ELF-1 (cell line): ENCODE measurements at places on chromosomes 6 and 20.

DNA sequence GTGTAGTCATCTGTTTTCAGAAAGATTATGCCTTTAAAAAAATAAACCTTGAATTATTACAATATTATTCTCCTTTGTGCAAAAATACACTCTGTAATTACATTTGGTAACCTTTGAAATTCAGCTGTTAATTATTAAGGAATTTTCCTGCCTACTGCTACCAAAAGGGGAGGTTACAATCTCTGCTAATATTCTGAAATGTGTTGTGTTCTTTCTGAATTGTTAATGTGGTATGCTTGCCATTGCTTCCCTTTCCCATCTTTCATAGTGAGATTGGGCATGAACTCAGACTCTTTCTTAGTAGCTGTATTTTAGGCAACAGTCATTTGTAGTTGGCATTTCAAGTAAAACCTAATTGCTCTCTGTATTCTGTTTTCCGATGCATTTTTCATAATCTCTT, 73.0 kb downstream of the PHF3 start:
- no peak for DNase-seq

GRCh38 chr6:84743616-84744015, 20.8 kb downstream of the TBX18 start:
- DNase-seq: no peak

DNA sequence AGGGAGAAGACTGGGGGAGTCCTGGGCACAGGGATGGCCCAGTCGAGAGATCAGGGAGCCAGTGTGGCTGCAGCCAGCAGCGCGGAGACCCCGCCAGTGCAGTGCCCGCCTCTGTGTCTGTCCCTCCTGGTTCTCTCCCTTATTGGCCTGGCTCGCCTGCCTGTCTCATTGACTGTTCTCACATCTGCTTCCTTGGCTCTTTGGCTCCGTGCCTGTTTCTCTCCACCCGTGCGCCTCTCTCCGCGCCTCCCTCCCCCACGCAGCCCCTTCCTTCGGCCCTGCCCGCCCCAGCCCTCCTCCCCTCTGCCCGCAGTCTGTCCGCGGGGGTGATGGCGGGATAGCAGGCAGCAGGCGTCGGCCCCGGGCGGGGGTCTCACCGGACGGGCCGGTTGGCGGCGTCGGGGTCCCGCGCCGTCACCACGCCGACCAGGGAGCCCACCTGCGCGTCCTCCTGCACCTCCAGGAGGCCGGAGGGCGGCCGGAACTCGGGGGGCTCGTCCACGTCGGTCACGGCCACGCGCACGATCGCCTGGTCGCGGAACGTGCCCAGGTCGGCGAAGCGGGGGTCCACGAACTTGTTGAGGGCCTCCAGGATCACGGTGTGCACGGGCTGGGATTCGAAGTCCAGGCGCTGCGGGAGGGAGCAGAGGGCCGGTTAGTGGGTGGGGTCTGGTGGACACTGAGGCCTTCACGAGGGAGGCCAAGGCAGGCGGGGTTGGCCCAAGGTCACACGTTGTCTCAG, 92.0 kb downstream of the CD40 start:
- no peak for DNase-seq

DNA sequence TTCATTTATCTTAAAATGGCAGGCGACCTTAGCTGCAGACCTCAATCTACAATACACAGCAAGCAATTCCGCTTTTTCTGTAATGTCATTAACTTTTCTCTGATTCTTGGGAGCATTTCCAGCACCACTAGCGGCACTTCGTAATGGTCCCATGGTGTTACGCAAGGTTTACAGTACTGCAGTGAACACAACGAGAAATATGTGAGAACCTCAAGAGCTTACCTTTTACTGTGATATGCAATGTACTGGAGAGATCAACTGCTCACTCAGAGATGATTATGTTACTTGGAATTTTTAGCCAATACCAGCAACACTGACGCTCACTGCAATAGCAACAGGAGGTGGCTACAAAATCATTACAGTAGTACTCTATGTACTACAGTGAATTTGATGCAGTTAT, 2.8 kb upstream of the CEP43 start:
- DNase-seq: no peak

DNA sequence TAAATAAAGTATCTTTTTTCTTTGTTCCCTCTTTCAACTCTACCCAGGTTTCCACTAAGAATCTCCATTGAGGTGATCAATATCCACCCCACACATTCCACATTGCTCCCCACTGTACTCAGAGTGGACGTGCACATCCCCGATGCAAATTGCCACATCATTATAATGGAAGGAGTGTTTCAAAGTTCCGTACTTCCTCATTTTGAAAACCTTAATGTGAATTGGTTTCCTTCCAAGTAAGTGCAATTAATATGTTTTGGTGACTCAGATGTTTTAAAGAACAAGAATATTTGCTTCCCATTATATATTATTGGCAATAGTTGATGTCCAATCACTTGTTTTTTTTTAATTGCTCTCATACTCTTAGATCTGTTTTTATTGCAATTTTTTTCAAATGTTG, 463.6 kb downstream of the HACE1 start:
- no peak for DNase-seq

- DNase-seq: no peak
Measured at GRCh38 chr6:49087369-49087768, 375.7 kb downstream of the MMUT start.

DNA sequence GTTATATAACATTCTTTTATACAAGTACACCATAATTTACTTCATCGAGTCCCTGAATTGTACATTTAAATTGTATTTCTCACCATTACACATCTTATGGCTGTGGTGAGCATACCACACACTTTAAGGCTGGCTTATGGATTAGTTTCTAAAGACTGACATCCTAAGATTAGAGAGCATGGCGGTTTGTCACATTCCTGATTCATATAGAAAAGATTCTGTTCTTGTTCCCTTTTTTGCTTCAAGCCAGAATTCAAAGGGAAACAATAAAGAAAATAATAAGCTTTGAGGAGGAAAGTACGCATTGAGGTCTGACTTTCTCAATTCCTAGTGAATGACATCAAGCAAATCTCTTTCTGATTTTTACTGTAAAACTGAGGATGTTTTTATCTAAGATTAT, 2.5 kb downstream of the BTN1A1 start:
- DNase-seq: no peak

GRCh38 chr6:165804331-165805066, 141.5 kb upstream of the PDE10A start:
- DNase-seq: no peak

GRCh38 chr6:55443238-55444134, 116.2 kb downstream of the GFRAL start:
- peak; percentile 7 for DNase-seq
